Midbrain (tissue), 1 donor: ENCODE measurements at places on chromosomes 12 and 14.

DNA sequence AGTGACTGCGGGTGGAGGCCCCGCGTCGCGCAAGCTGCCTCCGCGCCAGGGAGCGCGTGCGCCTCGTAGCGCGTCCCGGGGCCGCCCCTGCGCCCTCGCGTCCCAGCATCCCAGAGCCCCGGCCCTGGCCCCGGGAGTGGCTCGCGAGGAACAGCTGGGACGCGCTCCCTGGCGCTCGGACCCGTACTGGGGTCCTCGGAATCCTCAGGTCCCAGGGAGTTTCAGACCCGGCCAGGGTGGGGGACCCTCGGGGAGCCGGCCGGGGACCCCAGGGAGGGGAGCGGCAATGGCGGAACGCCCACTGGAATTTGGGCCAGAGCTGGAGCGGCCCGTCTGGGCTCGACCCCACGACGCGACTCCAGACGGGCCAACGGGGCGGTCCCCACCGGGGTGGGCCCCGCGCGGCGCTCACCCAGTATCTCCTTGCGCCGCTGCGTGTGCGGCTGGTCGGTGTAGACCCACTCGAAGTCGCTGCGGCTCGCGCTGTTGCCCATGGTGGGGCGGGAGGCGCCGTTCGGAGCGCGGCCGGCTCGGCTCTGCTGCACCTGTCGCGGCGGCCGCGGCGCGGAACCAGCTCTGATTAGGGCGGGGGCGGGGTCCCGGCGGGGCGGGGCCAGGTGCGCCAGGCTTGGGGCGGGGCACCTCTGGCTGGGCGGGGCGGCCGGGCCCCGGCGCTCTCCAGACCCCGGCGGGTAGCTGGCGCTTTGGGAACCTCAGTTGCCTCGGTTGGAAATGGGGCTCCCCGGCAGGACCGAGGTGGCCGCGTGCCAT lies at the start of gene DEGS2:
TSS of gene DEGS2 (minus strand) at position 552 of the 771 bp plus-strand sequence. CDS start at position 494, 58 bp downstream.
- DNase-seq: no peak

DNA sequence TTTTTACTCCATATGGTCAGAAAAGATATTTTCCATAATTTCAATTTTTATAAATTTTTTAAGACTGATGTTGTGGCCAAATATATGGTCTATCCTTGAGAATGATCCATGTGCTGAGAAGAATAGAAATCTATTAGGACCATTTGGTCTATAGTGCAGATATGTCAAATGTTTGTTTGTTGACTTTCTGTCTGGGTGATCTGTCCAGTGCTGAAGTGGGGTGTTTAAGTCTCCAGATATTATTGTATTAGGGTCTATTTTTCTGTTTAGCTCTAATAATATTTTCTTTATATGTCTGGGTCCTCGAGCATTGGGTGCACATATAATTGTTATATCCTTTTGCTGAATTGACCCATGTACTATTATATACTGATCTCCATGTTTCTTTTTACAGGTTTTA lies 308.9 kb upstream of the LMO3 start:
- no peak for DNase-seq

DNA sequence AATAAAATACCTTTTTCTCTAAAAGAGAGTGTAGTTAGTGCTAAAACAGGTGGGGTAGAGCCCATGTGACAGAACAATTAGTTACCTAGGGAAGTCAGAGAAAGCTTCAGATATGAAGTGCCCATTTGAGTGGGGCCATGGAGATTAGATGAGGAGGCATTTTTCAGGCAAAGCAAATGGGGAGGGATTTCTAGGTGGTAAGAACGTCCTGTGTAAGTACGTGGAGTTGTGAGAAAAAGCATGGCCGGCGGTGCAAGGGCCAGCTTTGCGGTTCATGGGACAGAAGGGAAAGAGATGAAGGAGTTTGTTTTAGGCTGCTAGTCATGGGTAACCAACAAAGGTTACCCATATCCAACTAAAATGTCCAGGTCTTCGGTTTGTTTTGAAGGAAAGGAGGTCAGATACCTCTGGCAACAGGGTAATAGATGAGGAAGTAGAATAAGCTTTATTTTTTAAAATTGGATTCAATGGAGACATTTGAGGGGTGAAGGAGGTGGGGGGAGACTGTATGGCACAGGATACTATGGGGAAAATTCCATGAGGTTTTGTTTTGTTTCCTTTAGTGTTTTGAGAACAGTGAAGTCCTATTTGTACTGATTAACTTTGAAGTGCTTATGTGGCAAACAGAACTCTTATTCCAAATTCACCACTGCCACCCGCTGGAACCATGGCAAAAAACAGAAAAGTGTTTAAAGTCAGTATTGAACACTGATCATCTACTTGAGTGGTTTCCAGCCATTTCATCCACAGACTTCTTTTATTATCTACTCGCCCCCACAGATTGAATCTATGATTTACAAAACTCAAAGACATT lies 10.0 kb upstream of the SNRPF start:
- DNase-seq: peak; percentile 19

GRCh38 chr12:110971189-110971920 lies 51.0 kb upstream of the MYL2 start:
- DNase-seq: no peak

DNA sequence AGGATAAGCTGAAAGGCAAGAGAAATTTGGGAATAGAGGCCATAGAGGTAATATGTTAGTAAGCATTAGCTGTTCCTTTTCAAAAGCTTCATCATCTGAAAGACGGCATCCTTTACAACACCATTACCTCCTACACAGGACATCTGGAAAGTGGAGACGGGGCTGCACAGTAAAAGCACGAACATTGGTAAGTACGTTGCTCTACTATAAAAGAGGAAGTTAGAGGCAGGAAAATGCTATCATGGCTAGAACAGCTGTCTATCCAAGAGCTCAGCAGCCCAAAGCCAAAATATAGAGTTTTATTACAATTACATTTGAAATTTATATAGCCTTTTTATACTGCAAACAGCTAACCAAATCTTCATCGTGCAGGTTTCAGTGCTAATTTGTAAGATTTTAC lies 172.3 kb upstream of the GRIP1 start:
- no peak for DNase-seq

- no peak for DNase-seq
These were observed 184.4 kb downstream of the SUDS3 start for GRCh38 chr12:118560733-118561132.

GRCh38 chr14:32683679-32684078 lies 255.0 kb upstream of the NPAS3 start:
- no peak for DNase-seq

DNA sequence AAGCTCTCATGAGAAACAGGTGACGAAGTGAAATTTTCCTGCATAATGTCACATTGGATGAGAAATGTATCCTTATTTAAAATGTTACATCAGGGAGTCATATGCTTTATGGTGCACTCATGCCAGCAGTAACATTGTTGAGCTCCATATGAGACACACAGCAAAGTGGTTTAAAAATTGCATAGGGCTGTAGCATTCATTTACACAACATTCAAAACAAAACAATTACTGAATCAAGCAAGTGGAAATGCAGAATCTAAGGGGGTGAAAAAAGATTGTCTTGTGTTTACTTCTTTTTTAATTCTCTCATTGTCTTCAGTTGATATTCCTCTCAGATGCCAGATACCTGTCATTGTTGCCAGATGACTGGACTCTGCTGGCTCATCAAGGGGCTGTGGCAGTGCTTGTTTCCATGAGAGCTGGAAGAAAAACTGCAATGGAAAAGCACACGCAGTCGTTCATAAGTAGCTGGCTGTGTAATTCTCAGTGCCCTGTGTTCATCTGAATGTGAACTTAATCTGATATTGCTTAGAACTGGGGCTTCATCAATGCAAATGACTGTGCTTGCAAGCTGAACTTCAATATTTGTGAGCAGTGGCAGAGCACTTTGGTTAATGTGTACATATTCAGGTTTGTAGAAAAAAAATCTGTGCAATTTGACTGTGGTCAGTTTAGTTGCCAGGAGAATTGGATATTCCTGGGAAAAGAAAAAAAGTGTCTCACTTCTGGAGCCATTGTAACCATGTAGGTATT lies 305.6 kb downstream of the RAD51B start:
- DNase-seq: no peak

GRCh38 chr14:85535991-85536832 lies 6.3 kb downstream of the FLRT2 start:
- peak; percentile 50 for DNase-seq

- DNase-seq: no peak
These were observed 33.9 kb downstream of the SLC39A9 start for GRCh38 chr14:69432364-69432763.

DNA sequence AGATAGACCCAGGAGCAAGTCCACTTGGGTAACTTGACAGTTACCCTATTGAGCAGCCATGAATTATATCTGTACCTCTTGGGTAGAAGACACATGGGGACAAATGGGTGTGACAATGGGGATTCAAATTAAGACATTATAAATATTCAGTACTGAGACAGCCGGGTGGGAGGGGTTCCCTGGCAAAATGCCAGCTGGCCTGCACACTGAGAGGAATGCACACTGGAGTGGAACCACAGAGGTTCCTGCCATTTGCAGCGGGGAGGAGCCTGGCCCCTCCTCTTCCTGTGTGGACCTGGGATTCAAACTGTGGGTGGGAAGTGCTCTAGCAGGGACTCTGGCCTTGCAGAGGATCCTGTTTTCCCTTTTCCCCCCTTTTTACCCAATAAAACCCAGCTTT lies 118.7 kb upstream of the CDKN3 start:
- DNase-seq: no peak

- DNase-seq: no peak
These were observed 20.3 kb upstream of the EIF5 start for GRCh38 chr14:103313704-103314103.

DNA sequence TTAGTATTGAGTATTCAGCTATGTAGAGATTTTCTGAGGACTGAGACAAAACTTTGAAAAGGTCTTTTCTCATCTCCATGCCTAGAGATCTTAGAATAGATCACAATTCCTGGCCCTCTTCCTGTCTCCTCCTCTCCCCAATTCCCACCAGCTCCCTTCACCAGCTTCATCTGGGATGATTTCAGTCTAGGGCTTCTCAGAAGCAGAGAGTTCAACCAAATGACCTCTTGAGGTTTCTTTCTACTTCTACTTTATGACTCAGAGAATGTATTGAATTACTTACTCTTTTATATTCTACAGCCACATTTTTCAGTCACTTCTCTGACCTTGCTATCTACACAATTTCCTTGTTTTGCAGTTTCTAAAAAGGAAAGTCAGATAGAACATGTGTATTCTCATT lies 19.4 kb upstream of the SNX6 start:
- no peak for DNase-seq

- DNase-seq: no peak
These were observed 331.5 kb downstream of the LRIG3 start for GRCh38 chr12:58588770-58589169.

DNA sequence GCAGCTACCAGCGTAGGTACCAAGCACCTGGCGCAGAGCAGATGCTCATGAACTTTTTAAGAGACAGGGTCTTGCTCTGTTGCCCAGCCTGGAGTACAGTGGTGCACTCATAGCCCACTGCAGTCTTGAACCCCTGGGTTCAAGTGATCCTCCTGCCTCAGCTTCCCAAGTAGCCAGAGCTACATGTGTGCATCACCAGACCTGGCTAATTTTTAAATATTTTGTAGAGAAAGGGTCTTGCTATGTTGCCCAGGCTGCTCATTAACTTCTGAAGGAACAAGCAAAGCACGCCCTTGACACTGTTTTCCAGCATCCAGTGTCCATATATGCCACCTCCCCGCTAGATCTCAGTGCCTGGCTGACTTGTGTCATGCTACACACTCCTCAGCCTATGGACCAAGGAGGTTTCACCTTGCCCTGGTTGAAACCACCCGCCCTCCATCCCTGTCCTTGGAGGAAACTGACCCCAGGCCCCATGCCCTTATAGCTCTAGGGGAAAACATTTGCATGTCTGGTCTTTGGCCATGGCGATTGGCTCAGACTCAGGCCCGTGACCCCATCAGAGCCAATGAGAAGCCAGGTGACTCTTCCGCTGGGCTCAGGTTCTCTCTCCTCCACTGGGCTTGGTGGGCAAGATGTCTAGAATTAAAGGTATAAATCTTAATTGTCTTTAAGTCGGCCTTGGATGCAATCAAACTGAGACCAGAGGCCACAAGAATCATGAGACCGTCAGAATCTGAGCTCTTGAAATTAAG lies 26.3 kb downstream of the TESC start:
- DNase-seq: no peak

DNA sequence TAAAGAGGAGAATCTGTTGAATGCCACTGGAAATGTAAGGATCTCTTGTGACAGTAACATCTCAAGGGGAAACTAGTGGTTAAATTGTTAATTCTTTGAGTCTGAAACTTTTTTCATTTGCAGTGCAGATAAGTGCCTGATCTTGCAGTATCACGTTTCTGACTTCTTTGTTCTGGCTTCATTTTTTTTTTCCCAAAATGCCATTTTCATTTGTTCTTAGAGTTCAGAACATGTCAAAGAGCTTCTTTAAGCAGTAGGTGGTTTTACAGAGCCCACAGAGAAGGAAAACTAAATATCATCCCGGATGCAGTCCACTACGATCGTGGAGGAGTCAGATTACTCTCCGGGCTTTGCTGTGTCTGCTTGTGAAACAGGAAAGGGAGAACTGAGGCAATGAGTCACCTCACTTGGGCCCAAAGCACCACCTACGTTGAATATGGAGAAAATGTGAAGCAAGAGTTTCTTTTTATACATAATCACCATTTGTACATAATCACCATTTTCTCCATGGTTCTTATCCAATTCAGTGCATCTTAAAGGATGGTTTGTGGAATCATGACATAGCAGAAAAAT lies 43.9 kb downstream of the HMGA2 start:
- DNase-seq: no peak

GRCh38 chr12:28489246-28489645 lies 299.0 kb downstream of the CCDC91 start:
- no peak for DNase-seq

DNA sequence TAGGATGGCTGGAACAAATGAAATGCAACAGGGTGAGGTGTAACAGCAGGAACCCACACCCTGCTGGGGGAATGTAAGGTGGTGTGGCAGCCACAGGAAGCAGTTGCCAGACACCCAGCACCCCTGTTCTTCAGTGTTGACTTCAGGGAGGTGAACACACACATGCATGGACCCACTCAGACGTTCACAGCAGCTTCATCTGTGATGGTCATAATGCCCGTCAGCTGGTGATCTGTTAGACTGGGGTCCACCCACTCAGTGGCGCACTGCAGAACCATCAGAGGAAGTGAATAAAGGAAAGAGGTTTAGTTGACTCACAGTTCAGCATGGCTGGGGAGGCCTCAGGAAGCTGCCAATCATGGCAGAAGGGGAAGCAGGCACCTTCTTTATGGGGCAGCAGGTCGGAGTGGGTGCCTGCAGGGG lies 22.7 kb upstream of the TEX22 start:
- DNase-seq: no peak

- peak; percentile 6 for DNase-seq
These were observed 264.3 kb upstream of the FOXN3 start for GRCh38 chr14:89681086-89682018.

DNA sequence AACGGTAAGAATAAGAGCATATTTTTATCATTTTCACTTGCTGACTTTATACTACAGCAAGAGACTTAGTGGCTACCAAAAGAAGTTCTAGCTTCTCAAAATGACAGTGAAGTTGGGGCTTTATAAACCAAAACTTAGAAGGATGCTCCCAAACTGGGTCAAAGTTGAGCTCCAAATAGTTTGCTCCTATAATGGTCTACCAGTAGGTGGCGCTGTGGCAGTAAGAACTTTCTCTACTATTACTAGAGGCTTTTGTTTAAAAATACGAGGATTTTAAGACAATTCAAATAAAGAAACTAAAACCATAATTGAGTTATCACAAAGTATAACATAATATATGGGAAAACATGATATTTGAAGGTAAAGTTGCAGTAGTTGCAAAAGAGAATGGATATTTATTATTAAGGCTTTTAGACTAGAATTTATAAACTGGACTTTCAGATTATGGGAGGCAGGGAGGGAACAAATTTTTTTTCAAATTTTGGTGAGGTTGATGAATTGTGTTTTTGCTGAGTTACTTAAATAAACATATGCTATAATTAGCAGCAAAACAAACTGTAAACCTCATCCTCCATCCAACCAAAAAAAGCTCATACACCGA lies 75.0 kb downstream of the TGFB3 start:
- peak; percentile 85 for DNase-seq

- no peak for DNase-seq
These were observed 2.0 kb upstream of the TBX5 start for GRCh38 chr12:114407842-114408411.
